Stimulated activated CD4-positive, alpha-beta T cell treated with anti-CD3 and anti-CD28 coated beads, Interleukin-15, amount 100 ng/mL, for 1 hour (primary cell): ENCODE measurements at places on chromosomes 16 and 17.

- DNase-seq: no peak
Observed at GRCh38 chr16:85901773-85902365, 2.9 kb downstream of the IRF8 start.

DNA sequence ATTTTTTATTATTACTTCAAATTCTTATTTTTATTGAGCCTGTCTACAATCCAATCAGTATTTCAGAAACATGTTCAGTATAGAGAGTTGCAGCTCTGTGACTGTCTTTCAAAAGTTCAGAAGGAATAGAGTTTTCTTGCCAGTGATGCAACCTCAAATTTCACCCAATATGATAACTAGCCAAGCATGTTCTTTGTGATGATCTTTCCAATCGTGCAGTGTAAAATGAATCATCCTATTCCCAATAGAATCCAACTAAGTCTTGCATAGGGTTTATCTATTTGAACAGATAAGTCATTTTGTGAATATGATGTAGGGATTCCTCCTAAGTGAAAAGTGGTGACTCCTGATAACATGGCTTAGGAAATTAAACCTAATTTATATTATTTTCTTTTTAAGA lies 937.8 kb downstream of the KCNJ2 start:
- DNase-seq: no peak

- no peak for DNase-seq
Observed at GRCh38 chr17:43873091-43873490, 26.1 kb downstream of the CD300LG start.

DNA sequence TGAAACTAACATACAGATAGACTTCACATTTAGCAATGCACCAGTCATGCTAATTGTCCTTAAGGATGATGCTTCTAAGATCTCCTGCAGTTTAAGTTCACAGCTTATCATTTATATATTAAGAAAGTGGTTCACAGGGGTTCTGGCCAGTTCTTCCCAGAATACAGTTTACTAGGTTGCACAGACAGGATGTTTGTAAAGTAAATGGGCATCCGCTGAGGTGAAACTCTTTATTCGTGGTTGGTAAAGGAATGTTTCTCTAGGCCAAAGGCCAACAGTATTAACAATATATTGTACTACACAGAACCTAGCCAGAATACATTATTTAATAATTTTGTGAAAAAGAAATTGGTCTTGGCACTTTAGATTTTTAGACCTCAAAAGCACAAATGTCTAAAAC lies 1427.3 kb downstream of the CDH8 start:
- no peak for DNase-seq

- DNase-seq: no peak
Observed at GRCh38 chr16:2968368-2968737, 795 bp upstream of the PAQR4 start.
